ENCODE measurements at places on chromosomes 6 and 20.

DNA sequence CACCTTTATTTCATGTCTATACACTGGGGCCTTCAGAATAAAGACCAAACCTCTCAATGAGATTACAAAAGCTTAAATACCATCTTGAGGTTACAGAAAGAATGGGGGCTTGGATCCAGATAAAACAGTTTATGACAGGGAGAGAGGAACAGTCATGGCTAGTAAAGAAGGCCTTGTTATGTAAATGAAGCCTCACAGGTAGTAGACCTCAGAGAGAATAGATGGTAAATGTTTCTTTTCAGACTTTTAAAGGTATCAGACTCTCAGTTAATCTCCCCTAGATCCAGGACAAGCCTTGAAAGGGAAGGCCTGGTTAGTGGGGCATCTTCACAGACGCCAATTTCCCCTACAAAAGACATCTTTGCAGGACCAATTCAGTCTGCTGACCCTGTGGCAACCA lies 1325.6 kb downstream of the HACE1 start:
- DNase-seq, result no peak

DNA sequence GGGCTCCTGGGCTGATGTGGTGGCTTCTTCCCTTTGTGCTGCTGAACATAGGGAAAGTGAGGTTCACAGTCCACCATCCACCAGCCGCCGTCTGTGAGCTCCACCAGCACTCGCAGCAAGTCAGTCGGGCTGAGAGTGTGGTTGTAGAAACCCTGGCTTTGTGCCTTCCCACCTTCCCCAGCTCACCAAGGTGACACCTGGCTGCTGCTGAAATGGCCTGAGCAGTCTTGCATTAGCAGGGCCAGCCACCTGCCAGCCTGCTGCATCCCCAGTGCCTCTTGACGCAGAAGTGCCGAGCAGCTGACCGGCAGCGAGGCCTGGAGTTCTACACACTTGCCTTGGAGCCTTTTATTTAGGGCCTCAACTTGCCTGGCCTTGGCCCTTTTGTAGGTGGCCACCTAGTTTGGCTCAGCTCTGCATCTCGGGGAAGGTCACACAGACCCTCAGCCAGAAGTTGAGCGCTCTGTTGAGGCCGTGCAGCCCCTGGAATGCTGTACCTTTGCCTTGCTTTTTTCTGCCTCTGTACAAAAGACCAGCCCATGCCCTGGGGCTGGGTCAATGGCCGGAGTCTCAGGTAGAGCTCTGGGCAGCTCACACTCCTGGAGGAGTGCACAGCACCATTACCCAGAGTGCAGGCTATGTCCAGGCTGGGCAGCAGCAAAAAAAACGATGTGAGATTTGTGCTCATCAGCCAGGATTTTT lies 76.5 kb downstream of the PTPN1 start:
- no peak for DNase-seq

DNA sequence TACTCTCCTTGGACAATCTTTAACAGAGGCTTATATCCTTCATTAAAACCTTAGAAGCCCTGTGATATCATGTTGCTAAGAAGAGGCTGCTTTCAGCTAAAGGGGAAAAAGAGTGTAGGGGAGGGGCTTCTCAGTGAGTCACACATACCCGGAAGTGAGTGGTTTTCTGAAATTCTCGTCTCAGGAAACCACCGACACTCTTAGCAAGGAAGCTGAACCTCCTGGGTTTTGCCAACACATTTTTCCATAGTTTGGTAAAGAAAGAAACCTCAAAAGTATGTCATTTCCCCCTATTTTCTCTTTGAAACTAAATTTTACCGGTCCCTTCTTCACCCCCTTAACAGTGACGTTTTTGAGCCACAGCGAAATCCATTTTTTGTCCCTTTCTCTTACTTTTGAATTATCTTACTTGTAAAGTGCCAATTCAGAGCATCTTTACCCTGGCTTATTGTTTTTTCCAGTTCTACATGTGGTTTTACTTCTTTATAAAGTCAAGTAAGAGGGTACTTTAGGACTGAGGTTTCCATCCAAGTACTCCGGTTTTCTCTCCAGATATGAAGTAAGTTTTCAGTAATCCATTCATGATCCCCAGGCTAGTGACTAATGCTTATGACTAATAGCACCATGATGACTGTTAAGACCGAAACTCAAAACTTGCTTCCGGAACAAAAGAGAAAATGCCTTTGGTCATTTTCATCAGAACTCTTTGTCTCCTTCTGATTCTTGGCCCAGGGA lies 219.3 kb downstream of the ARHGAP18 start:
- DNase-seq, result no peak

DNA sequence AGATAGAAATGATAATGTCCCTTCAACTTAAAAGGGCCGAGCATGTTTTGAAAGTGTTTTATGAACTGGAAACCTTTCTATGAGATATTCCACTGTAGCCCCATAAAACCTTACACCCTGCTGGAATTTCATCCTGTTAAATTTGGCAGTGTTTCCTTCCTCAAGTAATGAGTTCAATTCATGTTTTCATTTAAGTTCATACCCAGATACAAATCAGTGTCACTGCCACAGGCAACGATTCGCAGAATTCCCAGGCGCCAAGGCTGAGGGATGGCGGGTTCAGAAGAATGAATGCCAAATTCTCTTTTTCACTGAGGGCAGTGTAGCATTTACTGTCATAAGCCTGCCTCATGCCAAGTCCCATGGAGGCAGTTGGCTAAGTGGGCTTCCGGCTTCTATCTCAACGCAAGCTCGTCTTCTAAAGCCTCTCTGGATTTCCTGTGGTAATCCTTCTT lies 511.8 kb upstream of the ID4 start:
- no peak for DNase-seq

DNA sequence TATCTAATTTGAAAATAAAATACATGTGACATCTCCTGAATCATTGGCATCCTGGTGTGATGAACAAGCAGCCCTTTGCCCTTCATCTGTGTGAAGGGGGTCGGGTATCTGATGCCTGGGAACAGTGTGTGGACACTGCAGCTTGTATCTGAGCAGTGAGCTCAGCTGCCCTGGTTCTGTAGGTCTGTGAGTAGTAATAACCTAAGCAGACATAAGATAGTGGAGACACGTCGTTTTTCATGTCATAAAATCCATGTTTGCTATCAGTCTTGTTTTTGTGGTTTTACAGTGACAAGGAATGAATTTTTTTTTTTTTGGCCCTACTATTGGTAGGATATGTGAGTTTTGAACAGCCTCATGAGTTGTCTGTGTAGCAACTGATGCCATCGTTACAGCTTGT lies 133.0 kb downstream of the JARID2 start:
- no peak for DNase-seq

Measured in stimulated activated CD4-positive, alpha-beta T cell treated with anti-CD3 and anti-CD28 coated beads, Interleukin-12 subunit alpha, Interleukin-12 subunit beta, amount 100 ng/mL, for 4 hours (primary cell).